ENCODE measurements at places on chromosomes 3 and 15.
A peak's percentile ranks its signal among the peaks of the same experiment; 100 is the strongest.

DNA sequence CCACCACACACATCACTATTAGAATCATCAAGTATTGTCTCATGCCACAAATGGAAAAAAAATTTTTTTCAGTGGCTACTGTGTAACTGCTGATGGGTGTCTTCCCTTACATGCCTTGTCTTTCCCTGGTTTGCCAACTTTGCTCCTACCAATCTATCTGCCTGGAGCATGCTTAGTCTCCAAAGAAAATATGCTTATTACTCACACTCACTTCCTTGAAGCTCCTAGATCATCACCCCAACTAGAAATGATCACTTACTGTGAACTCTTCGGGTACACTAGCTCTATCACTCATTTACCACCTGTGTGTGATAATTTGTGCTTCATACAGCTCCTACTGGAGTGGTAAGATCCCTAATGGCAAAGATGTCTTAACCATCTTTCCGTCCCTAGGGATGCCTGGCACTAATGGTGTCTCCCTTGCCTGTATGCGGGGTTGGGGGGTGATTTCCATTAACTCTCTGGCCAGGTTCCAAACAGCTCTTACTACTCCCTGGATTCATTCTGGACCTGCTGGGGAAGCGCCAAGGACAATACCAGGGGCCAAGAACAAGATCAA is 799 bp downstream of the VPS33B start:
- DNase-seq = no peak

- peak; percentile 13 for DNase-seq
Measured at GRCh38 chr3:40387001-40387894, at the start of gene ENTPD3. ENTPD3 (plus strand) TSS chr3:40387184; CDS start chr3:40388058, 874 bp downstream.

- DNase-seq = no peak
Measured at GRCh38 chr3:47348411-47349154, 32.2 kb upstream of the PTPN23 start.

DNA sequence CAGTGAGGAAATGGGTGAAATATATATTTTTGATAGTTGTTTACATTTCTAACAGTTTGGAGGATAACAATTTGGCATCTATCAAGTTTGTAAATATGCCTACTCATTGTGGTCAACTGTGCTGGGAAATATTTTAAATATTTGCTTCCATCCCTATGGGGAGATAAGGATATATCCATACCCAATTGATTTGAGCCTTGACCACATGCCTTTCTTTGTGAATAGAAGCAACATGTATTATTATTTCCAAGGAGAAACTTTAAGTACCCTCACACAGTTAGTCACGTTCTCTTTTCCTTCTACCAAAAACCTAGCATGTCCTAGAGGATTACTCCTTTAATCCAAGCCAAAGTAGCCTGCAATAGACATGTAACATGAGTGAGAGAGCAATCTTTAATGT is 245.4 kb upstream of the CBLB start:
- DNase-seq = no peak

GRCh38 chr3:10758304-10759037 is 57.6 kb upstream of the SLC6A11 start:
- DNase-seq = peak; percentile 27

DNA sequence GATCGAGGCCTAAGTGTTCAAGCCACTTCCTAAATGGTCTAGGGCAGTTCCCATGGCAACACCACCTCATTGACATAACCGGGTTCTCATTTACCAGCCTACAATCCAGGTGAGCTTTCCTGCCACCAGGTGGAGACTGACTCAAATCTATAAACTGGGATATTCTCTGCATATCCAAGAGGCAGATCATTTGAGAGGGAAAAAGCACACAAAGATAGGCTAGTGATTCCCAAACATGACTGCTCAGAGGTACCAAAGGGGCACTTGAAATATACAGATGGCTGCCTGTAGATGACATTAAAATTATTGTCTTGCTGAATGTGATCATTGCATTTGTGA is 141.3 kb upstream of the PROK2 start:
- DNase-seq = no peak

GRCh38 chr15:82640672-82641071 is 6.5 kb downstream of the CPEB1 start:
- no peak for DNase-seq

GRCh38 chr3:10504171-10505049 is 976 bp downstream of the ATP2B2 start:
- DNase-seq = no peak
